Amniotic epithelial cell (primary cell): ENCODE measurements at places on chromosomes 7 and 10.

DNA sequence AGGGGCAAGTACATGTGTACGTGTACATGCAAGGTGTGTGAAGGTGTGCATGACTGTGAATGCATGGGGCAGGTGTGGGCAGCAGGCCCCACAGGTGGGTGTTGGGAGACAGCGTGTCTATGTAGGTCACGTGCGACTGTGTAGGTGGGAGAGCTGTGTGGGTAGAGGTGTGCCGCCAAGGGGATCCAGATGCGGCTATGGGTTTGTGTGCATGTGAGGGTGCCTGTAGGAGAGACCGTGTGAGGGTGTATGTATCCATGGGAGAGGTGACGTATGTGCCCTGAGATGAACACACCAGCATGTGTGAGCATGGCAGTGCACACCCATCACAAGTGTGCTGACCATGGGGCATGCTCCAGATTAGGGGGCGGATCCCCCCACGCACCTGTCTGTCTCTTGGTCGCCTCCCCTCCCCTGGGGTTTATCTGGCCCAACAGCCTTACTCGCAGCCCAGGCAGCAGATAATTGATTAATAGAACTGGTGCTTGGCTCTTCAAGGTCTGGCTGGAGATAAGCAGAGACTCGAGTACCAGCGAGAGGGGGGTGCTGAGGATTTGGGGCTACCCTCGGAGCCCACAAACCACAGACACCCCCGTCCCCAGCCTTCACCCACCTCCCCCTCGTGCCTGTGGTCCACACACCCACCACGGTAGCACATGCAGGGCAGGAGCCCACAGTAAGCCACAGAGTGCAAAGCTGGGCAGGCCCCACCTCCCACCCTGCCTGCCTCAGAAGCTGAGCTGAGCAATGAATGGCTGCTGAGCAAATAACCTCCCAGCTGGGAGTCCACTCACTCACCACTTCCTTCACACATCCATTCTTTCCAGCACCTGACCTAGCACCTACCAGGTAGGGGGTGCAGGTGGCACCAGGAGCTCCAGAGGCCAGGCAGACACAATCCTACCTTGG is 41.4 kb upstream of the ZMIZ1 start:
- peak; percentile 85 for DNase-seq

DNA sequence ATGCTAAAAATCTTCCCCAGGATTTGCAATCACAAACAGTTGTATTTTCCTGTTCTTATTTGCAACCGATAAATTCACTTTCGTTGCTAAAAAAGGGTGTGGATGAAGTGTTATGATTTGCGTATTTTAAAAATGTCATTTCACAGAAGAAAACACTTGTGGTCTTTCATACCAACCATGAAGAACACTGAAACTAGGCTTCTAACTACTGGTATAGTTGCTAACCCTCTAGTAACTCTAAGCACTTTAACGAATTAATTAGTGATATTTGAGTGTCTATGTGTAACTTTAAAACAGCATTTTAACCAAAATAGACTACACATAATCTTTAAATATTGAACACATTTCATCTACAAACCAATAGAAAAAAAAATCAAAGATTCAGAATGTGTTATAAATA is 188.1 kb upstream of the PTN start:
- no peak for DNase-seq

GRCh38 chr7:132309102-132309805 is 267.0 kb downstream of the PLXNA4 start:
- DNase-seq = no peak

DNA sequence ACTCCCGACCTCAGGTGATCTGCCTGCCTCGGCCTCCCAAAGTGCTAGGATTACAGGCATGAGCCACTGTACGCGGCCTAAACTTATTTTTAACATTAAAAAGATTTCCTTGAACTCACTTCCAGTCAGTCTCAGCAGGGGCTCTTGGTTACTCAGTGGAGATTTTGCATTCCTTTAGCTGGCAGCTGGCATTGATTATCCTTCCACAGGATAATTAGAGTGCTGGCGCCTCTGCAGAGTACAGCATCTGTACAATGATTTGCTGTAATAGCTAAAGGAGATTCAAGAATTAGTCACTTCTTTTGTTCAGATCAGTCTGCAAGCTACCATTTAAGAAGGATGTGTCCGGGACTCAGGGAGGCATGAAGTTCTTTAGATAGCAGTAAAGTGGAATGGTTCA is 125.0 kb upstream of the NPY start:
- no peak for DNase-seq

DNA sequence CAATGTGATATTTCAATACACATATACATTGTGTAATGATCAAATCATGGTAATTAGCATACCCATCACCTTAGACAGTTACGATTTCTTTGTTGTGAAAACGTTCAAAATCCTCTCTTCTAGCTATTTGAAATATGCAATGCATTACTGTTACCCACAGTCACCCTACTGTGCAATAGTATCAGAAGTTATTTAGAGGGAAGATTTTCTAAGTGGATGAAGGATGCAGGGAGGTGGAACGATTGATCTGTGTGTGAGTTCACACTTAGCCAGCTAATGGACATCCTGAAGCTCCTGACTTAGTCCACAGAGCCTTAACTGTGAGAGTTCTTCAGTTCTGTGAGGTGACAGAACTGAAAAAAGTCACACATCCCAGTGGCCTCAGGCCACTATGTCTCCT is 97.2 kb upstream of the LAMB4 start:
- DNase-seq = no peak

DNA sequence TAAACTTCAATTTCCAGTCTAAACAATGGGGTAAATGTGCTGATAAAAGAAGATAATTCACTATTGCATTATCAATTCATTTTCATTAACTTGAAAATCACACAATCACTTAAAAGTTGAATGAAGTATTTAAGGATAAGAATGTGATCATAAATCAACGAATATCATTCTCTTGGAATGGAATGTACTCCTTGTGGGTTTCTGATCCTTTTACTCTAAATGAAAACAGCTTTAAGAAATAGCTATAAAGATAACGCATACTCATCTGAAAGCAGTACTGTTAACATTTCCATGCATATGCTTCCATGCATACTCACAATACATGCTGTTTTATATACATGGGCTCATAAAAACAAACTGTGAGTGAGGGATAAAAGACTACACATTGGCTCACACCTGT is 108.8 kb downstream of the ATE1 start:
- peak; percentile 91 for DNase-seq

- DNase-seq = no peak
Observed at GRCh38 chr10:131186547-131187253, 124.8 kb downstream of the TCERG1L start.

DNA sequence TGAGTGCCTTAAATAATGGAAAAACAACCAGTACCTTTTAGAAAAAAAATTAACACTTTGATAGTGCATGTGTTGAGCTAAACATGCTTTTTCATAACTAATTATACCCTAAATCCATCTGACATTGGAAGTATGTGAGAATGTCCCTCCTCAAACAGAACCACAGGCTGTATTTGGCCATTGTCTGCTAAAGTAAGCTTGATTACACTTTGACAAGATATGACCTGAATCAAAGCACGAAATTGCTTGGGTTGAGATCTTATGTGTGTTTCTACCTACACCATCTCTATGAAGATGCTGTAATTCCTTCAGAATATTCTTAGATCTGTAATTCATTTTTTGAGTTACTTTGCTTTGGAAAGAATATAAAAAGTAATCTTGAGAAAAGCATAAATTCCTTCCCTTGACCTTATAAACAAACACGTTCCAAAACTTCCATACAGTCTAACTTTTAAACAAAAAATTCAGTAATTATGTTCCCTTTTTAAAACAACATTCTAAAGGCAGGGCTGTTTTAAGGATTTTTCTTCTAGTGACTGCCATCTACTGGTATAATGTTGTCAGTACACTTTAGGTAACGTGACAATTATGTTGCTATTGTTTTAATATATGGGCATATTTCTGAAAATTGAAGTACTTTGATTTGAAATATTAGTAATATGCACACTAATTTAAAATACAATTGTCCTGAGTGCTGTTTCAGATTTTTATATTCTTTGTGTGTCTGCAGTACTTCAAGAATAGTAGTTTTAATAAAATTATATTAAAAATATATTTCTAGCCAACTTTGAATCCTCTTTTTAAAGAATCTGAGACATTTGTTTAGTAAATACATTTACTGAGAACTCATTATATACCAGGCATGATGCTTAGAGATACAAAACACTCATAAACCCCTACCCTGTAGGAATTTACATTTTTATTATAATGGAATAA is 20.9 kb downstream of the CD36 start:
- peak; percentile 37 for DNase-seq

DNA sequence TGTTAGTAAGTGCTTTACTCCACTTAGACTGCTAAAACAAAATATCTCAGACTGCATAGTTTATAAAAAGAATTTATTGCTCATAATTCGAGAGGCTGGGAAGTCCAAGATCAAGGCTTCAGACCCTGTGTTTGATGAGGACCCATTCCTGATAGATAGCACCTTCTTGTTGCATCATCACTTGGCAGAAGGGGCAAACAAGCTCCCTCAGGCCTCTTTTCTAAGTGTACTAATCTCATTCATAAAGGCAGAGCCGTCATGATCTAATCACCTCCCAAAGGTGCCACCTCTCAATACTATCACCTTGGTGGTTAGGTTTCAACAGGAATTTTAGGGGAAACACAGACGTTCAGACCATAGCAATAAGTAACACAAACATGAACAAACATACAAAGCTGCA is 55.4 kb downstream of the CRPPA start:
- no peak for DNase-seq

GRCh38 chr7:38478404-38478803 is 152.8 kb downstream of the AMPH start:
- DNase-seq = no peak

DNA sequence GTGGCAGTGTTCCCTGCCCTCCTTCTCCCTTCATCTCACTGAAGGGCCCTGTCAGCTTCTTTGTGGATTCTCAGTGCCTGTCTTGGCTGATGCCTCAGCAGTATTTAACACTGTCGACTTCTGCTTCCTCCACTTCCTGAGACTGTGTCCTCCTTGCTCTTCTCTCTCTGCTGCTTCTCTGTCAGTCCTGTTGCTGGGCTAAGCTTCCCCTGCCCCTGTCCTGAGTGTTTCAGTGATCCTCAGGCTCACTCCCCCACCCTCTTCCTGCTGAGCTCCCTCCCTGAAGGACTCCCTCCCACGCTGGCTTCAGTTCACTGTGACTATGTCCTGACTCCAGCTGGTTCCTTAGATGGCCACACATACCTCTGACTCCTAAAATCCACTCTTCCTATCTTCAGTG is 64.9 kb downstream of the CREM start:
- no peak for DNase-seq

- DNase-seq = peak; percentile 54
Observed at GRCh38 chr10:82813856-82814255, 938.9 kb downstream of the NRG3 start.

DNA sequence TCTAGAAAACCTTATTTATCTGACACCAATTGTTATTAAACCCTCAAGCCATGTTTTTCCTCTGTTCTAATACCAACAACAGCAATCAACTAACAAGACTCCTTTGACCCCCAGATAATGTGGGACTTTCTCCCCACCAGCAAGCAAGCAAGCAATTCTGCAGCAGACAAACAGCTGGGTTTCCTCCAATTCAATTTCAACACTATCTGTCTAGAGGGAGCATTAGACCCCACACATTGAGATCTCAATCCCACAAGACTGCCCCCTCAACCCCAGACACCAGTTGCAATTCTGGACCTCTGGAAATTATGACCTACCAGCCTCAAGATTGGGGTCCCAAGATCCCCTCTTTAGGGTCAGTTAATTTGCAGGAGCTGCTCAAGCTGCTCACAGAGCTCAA is 89.4 kb upstream of the TMEM26 start:
- no peak for DNase-seq

DNA sequence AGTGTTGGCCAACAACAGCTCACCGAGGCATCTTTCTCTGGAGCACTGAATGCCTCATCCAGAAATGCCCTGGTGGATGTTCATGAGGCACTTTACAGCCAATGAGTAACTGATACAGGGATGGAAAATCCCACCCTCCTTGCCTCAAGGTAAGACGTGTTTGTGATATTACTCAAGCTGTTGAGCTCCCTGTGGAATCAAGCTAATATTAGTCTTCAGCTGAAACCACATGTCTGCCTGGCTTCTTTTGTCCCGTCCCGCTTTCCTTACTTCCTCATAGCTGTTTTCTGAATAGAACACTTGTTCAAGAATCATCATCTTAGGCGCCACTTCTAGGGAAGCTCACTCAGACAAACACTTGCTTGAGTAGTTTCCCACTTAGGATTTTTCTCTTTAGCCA is 422.4 kb downstream of the INHBA start:
- no peak for DNase-seq

DNA sequence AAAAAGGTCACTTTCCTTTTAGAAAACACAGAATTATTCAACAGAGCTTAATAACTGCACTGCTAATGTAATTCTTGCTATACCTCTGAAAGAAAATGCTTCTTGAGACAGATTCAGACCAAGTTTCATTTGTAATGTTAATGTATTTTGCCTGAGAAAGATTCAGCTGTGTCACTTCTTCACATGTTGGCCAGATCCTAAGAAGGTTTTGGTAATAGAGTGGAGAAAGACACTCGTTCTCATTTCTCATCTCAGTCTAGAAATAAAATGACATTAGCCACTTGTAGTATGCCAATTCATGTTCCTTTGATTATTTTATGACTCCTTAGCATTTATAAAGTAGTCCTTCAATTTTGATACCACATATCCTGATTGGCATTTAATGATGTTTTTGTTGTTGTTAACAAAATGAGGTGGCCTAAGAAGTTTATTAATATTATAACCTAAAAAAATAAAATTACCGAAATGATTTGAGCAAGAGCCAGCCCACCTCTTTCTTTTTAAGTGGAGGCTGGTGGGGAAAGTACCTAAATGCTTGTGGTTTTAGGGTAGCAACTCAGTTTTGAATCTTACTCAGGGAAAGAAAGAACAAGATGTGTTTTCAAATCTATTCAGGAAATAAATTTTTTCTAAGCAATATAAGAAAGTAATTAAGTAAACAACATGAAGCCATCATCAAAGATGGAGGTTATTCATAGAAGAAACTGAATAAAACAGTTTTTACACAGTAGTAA is 16.4 kb upstream of the ELAPOR2 start:
- DNase-seq = no peak

GRCh38 chr10:58341947-58342346 is 7.1 kb downstream of the UBE2D1 start:
- no peak for DNase-seq

DNA sequence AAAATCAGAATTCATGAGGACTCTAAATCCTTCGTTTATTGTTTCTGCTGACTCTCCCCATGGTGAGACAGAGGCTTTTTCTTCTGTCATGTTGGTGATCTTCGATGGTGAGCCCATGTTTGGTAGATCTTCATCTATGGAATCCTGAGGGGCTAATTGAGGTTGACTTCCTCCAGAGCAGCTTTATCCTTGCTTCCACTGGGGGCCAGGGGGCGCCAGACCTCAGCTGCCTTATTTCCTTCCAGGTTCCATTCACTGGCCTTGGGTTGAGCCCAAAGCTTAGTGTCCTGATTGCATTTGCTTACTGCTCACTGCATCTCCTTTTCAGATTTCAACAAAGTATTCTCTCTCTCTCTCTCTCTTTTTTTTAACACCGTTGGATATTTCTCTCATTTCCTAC is 80.7 kb downstream of the GCC1 start:
- DNase-seq = peak; percentile 16

- no peak for DNase-seq
Observed at GRCh38 chr7:91046322-91047089, 217.7 kb upstream of the FZD1 start.
